Activated CD4-positive, alpha-beta T cell treated with anti-CD3 and anti-CD28 coated beads, Interleukin-2, amount 50 U/mL, for 16 hours (primary cell): ENCODE measurements at places on chromosomes 3 and 15.

- peak; percentile 78 for DNase-seq
These were observed 19.3 kb upstream of the NRROS start for GRCh38 chr3:196620161-196620604.

DNA sequence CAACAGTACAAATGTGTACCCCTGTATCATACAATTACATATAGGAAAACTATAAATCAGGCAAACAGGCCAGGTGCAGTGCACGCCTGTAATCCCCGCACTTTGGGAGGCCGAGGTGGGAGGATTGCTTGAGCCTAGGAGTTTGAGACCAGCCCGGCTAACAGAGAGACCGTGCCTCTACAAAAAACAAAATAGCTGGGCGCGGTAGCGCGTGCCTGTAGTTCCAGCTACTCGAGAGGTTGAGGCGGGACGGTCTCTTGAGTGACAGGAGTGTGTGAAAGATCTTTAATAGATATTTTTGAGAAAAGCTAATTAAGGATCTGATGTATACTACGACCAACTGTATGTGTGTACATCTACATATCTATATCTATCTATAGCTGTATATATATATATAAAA is 33.8 kb upstream of the BDH1 start:
- DNase-seq: no peak

- DNase-seq: no peak
These were observed 124.8 kb upstream of the ABI3BP start for GRCh38 chr3:101117980-101118379.

DNA sequence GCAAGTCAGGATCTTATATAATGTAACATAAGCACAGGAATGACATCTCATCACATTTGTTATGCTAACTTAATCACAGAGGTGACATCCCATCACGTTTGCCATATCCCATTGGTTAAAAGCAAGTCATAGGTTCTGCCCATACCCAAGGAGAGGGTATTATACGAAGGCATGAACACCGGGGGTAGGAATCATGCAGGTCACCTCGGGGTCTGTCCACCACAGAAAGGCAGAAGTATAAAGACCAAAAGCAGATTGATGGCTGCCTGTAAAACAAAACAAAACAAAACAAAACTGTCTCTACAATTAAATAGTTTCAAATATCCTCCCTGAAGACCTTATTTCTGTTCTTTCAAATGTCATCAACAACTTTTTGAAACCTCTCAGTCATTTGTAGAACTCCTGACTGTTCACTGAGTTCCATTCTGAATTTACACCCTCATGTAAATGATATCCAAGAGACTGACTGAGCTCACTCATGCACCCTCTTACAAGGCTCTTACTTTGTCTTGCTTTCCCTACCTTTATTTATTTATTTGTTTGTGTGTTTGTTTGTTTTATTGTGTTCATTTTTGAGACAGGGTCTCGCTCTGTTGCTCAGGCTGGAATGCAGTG is 22.7 kb upstream of the ZNF639 start:
- peak; percentile 21 for DNase-seq

GRCh38 chr3:79012530-79012913 is 755.3 kb downstream of the ROBO1 start:
- DNase-seq: no peak

GRCh38 chr3:181604267-181604666 is 107.5 kb upstream of the SOX2 start:
- no peak for DNase-seq

GRCh38 chr3:95352471-95352870 is 1289.6 kb downstream of the NSUN3 start:
- DNase-seq: no peak

- no peak for DNase-seq
These were observed 2.1 kb downstream of the ITGA11 start for GRCh38 chr15:68429691-68430470.

DNA sequence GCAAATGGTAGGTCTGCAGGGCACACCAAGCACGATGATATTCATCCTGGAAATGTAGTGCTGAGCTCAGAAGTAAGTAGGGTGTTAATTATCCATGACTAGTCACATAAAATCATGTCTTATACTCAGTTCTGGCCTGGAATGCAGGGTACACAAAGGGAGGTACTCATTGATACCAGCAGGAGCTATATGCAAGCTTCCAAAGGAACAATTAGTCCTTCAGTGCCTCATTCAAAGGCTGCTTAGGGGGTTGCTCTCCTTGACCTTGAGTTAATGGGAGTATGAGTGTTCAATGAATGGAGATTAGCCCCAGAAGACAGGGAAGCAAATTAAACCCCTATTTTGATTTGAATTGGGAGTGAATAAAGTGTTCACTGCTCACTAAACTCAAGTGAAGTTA is 38.3 kb downstream of the CNTN6 start:
- no peak for DNase-seq

GRCh38 chr3:153673853-153674252 is 447.3 kb upstream of the ARHGEF26 start:
- DNase-seq: peak; percentile 64

DNA sequence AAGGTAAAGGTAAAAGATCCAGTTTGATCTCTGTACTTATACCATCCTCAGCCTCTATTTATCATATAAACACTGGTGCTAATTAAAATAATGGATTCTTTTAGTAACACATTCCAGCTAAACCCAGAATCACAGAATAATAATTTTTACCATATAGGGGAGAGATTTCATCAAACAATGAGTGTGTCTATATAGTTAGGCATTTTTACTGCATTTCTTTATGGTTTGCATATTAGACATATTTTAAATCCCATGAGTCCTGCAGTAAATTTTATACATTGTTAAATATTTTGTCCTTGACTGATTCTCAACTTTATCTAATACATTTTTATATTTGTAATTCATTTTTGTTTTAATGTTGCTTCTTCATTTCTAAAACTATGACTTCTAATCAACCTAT is 323.7 kb upstream of the AGTR1 start:
- no peak for DNase-seq

GRCh38 chr3:73592154-73593144 is 32.3 kb downstream of the PDZRN3 start:
- no peak for DNase-seq

- no peak for DNase-seq
These were observed 727.7 kb upstream of the NECTIN3 start for GRCh38 chr3:110343945-110344344.

- peak; percentile 49 for DNase-seq
These were observed 828 bp downstream of the U2SURP start for GRCh38 chr3:143002083-143002712.

GRCh38 chr3:169403855-169404519 is 259.5 kb downstream of the MECOM start:
- DNase-seq: no peak

GRCh38 chr15:50830477-50831354 is 65.2 kb upstream of the SPPL2A start:
- no peak for DNase-seq

DNA sequence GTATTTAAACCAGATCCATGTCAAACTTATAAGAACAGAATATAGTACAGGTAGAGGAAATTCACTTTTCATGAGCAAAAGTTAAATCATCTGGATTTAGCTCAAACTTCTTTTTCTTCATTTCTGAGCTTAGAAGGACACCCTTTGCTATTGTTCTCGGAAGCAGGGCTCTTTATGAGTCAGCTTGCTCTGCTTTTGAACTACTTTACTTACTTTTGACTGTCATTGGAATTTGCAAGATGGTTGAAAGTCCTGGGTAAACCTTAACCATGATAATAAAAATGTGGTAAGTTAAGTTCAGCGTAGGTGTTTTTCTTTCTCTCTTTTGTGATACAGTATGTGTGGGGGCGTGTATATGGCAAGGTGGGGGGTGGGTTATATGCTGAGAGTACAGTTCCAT is 312.7 kb upstream of the DPH6 start:
- DNase-seq: peak; percentile 1

DNA sequence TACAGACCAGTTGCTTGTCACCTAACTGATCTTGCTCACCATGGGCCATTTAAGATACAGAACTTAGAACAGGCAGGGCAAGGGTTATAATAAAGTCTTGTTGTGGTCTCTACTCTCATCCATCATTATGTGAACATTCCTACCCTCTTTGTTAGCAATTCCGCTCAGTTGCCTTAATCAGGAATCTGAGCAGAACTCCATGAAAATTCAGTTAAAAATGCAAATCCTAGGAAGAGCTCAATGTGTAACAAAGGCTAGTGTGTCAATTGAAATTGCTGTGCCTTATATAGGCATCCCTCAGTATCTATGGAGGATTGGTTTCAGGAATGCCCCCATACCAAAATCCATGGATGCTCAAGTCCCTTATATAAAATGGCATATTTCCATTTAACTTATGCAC is 44.5 kb downstream of the CP start:
- DNase-seq: no peak

DNA sequence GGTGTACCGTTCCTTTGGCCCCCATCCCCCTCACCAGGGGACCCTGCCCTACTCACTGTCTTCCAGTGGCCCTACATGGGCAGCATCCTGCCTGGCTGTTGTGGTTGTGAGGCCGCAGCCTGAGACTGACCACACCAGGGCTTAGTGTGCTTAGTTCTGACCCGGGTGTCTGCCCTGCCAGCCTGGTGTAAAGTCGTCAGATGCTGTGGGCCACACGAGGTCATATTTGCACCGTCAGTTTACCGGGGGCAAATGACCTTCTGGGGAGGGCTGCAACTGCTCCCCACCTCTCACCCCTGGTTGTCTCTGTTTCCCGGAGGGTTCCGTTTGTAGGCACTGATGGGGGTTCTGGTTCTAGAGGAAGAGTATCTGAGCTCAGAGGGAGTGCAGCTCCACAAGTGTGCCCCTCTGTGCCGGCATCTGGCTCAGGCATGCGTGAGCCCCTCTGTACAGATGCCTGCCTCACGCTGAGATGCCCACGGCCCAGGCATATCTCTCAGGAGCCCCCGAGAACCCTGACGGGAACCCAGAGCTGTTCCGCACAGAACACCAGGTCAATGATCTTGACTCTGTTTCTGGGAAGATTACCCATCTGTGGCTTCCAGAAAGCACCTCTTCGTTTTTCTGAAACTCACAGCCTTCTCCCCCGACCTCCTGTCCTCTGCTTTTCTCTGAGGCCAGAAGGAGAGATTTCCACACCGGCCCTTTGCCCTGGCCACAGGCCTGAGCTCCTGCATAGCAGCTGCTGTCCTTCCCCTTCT is 19.2 kb downstream of the KLF13 start:
- DNase-seq: peak; percentile 52

DNA sequence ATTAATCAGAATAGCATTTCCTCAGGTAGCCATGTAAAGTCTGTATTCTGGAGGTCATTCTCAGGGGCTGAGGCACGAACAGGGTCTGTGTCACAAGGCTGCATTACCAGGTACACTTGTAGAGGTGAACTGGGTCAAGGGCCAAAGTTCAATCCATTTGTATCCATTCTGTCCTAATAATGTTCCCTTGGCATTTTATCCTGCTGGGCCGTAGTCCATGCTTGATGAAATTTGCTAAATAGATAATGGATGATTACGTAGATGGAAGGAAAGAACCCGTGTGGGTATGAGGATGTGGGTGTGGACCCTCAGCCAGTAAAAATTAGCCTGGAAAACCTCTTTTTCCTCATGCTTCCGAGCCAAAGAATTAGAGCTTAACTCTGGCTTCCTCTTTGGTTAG is 785.9 kb downstream of the GRM7 start:
- no peak for DNase-seq

DNA sequence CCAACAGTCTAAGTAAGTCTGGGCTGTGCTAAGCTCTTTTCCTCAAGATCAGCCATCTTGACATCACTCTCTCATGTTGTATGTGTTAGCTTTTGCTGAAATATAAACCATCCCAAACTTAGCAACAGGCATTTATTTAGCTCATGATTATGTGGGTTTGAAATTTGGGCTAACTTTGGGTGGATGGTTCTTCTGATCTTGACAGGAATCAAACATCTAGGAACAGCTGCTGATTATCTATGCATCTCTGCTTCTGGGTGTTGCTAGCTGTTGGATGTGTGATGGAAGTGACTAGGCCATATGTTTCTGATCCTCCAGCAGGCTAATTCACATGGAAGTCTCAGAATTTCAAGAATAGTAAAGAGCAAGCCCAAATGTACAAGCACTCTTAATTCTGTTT is 615.2 kb upstream of the TGFBR2 start:
- DNase-seq: no peak

- DNase-seq: peak; percentile 90
These were observed 13.2 kb upstream of the SHF start for GRCh38 chr15:45200799-45201556.

GRCh38 chr3:157786211-157786610 is 283.0 kb upstream of the VEPH1 start:
- DNase-seq: no peak

DNA sequence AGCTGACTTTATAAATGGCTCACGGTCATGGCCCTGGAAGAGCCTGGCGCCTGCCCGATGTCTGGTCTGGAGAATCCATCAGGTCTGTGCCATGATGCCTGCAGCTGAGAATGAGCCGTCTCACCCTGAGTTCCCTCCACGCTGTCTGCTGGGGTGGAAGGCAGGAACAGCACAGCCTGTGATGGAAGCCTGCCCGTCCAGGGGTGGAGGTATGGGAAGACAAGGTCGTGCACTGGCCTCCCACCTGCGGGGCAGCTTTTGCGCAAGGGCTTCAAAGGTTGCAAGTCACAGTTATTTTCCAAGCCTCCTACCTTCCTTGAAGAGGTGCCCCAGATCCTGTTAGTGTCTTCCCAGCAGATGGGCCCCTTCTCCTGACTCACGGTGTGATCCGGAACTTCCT is 275.5 kb downstream of the FAM43A start:
- DNase-seq: no peak

DNA sequence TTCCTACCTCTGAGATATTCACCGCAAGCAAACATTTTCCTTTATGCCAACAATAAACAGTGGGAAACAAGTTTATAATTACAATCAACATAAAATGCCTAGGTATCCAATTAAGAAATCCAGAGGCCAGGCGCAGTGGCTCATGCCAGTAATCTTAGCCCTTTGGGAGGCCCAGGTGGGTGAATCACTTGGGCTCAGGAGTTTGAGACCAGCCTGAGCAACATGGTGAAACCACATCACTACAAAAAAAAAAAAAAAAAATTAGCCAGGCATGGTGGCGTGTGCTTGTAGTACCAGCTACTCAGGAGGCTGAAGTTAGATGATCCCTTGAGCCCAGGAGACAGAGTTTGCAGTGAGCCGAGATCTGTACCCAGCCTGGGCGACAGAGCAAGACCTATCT is 17.3 kb downstream of the TBC1D2B start:
- no peak for DNase-seq

- peak; percentile 75 for DNase-seq
These were observed 51.6 kb upstream of the BLM start for GRCh38 chr15:90665288-90666134.

DNA sequence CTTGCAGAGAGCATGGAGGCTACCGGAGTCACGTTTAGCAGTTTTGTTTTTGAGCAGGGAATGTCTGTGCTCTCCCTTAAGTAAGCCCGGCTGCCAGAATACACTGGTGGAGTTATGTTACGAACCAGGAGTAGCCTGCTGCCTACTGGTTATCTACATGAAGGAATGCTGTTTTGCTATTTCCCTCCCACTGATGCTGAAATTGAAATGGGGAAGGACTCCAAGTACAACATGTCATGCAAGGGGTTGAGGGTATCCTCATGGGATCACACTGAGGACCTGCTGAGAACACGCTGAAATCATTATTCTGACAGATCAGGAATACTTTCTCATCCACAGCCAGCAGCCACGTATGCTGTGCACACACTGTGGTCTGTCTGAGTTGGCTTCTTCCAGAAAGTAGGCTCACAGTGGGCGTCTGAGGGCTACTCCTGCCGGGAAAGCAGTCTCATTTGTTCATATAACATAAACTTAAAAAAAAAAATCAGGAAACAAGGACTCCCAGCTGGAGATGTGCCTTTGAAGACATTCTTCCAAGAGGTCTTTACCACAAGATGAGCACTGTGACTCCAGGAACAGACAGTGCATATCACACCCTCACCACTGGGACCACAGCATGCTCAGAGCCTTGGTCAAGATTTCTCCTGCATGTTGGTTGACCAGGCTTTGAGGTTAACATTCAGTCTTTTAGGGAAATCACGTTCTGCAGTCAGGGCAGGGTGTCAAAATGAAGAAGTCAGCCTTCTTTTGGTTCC is 300.4 kb upstream of the RASGRP1 start:
- no peak for DNase-seq
